Activated naive CD8-positive, alpha-beta T cell treated with anti-CD3 and anti-CD28 coated beads, Interleukin-2, amount 10 ng/mL, durations not matched to agents 7 days and 5 days (primary cell): ENCODE measurements at places on chromosomes 4 and X.

DNA sequence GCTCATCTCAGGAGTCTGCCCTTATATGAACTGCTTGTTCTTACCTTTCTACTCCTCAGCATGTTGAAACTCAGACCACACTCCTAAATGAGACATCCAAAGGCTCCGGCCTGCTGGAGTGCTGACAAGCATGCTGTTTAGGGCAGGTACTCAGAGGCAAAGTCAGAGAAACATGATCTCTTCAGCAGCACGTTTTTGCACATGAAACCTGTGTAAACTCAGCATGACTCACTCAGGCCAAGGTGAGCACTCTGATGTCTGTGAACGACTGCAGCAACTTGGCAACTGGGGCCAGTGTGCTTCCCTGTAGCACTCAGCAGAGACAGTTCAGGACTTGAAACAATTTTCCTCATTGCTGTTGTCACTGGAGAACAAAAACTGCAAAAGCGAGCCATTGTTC lies 109.6 kb downstream of the PACRGL start:
- H3K4me3 ChIP-seq = no peak overlapping the region
- no peak overlapping the region for H3K27ac ChIP-seq
- H3K36me3 ChIP-seq = no peaks in the 10 kb centered on the region
- no peaks in the 10 kb centered on the region for H3K4me1 ChIP-seq
- DNase-seq = no peak

GRCh38 chr4:56681158-56681852 lies at the start of gene HOPX:
Gene HOPX (minus strand): TSS chr4:56681296. CDS start chr4:56657816, 23,480 bp downstream.
- no peaks in the 10 kb centered on the region for H3K36me3 ChIP-seq
- peaks cover 11% of the 10 kb centered on the region for H3K4me1 ChIP-seq
- peak within 1 kb of the TSS; percentile 41 for H3K4me3 ChIP-seq
- DNase-seq = peak; percentile 33
- H3K27ac ChIP-seq = no peak within 1 kb of the TSS
- peaks cover 51% of the 10 kb centered on the region for H3K27me3 ChIP-seq

DNA sequence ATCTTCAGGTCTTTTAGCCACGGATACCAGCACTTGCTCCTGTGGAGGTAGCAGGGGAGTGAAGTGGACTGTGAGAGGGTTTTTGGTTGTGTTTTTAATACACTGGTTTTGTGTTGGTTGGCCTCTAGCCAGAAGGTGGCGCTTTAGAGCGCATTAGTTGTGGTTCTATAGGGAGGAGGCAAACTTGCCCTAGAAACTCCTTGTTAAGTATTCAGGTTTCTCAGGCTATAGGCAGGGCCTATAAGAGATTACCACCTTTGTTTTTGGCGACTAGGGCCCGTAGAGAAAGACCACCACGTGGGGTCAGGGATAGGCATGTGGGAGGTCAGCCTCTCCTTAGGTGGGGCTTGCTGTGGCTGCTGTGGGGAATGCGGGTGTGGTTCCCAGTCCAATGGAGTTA lies 221.6 kb upstream of the SPANXN4 start:
- no peaks in the 10 kb centered on the region for H3K4me1 ChIP-seq
- no peaks in the 10 kb centered on the region for H3K27me3 ChIP-seq
- H3K27ac ChIP-seq = no peak overlapping the region
- DNase-seq = no peak

- H3K27me3 ChIP-seq = no peaks in the 10 kb centered on the region
- H3K36me3 ChIP-seq = peaks cover 8% of the 10 kb centered on the region
- no peaks in the 10 kb centered on the region for H3K4me1 ChIP-seq
- no peak overlapping the region for H3K27ac ChIP-seq
These were observed 19.2 kb downstream of the YY2 start for GRCh38 chrX:21875013-21875412.

DNA sequence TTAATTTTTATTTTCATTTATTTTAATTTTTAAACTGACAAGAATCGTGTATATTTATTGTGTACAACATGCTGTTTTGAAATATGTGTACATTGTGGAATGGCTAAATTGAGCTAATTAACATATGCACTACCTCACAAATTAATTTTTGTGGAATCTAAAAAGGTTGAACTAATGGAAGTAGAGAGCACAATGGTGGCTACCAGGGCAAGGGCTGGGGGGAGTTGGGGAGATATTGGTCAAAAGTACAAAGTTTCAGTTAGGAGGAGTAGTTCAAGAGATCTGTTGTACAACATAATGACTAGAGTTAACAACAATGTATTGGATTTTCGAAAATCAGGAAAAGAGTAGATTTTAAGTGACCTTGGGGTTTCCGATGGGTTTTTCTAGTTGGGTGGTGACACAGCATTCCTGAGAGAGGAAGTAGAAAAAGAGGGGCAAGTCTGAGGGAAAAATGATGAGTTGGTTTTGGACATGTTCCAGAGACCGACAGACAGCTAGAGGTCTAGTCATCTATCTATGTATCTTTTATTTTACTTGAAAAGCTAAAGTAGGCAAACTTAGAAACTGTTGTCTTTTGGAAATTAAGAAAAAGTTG lies 23.2 kb downstream of the APOO start:
- H3K4me1 ChIP-seq = peaks cover 5% of the 10 kb centered on the region
- no peaks in the 10 kb centered on the region for H3K27me3 ChIP-seq
- no peak overlapping the region for H3K27ac ChIP-seq
- no peak overlapping the region for H3K4me3 ChIP-seq
- no peak for DNase-seq
- H3K36me3 ChIP-seq = peaks cover 5% of the 10 kb centered on the region

DNA sequence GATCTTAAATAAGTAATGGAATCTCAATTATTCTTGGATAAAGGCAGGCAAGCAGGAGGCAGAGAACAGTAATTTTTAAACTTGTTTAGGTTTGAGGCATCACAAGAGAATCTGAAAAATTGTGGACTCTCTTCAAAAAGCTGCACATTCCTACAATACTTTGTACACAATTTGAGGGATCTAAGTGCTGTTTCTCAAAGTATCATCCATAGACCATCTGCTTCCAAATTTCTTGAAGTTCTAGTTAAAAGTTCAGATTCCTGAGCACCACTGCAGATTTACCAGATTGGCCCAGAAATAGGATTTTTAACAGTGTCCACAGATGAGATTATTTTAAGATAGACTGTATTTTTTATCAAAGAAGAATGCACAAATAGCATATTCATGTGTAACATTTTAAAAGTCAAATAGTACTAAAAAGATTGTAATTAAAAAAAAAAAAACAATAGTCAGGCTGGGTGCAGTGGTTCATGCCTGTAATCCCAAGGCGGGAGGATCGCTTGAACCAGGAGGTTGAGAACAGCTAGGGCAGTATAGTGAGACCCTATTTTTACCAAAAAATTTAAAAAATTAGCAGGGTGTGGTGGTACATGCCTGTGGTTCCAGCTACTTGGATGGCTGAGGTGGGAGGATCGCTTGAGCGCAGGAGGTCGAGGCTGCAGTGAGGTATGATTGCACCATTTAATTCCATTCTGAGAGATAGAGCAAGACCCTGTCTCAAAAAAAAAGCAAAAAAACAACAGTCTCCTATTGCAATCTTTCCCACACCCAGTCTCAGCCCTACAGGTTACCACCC lies 14.2 kb upstream of the FNIP2 start:
- no peak overlapping the region for H3K27ac ChIP-seq
- DNase-seq = no peak

GRCh38 chrX:50198348-50198747 lies 2.5 kb downstream of the AKAP4 start:
- no peak overlapping the region for H3K4me3 ChIP-seq
- H3K36me3 ChIP-seq = peaks cover 4% of the 10 kb centered on the region
- no peak for DNase-seq
- peaks cover under 1% of the 10 kb centered on the region for H3K4me1 ChIP-seq

DNA sequence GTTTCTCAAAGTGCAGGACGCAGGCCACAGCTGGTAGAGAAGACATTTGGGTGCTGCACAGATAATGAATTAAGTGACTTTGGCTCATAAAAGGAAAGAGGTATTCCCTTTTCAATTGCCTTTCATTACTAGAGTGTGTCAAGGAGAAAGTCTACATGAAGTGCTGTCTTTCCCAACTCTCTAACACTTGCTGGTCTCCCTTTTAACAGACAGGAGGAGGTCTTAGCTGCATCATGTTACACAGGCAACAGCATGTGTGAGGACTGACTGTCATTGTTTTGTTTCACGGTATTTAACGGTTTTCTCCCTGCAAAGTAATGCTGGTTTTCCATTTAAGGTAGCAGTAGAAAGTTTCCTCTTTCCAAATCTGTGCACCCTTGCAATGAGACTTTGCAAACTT lies 291.3 kb upstream of the LDB2 start:
- no peaks in the 10 kb centered on the region for H3K36me3 ChIP-seq
- no peak overlapping the region for H3K4me3 ChIP-seq
- H3K27ac ChIP-seq = no peak overlapping the region
- peaks cover 3% of the 10 kb centered on the region for H3K27me3 ChIP-seq
- DNase-seq = no peak

- H3K4me3 ChIP-seq = no peak overlapping the region
- DNase-seq = no peak
- no peaks in the 10 kb centered on the region for H3K4me1 ChIP-seq
- H3K27me3 ChIP-seq = peaks cover 1% of the 10 kb centered on the region
These were observed 55.9 kb downstream of the NPNT start for GRCh38 chr4:105951198-105951597.

DNA sequence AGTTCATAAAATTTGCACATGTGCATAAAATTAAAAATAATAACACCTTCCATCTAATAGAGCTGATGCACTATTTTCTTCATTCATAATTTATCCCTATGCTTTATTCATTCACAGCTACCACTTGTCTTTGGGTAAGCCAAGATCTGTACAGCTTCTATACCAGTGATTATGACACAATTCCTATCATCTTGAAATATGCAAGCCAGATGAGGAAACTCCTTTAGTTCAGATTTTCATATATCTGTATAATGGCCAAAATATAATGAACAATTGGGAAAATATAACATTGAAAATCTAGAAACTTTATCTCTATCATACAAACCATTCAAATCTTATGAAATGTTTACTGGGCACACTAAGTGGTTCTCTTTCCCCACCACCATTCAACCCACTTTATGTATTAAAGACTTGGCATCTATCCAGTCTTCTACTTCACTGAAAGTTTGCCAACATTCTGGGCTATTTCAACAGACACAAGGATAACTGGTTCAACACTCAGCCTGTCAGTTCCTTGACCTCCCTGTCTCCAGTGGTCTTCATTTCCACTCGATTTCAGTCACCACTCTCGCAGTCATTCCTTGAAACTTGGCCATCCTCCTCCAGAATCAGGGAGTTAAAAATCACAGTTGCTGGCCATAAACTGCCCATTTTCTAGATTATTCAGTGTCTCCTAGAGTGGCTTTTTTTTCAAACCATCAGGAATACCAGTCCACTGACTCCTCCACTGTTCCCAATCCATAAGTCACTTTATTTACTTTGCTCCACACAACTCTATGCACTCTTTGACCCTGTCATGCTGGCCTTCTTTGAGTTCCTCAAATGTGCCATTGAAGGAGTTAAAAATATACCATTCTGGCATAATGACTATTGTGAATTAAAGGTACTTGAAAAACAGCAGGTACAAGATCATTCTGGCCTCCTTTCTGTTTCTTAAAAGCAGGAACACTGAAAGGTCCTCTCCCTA lies 85.5 kb downstream of the CAMK2D start:
- no peak overlapping the region for H3K27ac ChIP-seq
- peaks cover 41% of the 10 kb centered on the region for H3K36me3 ChIP-seq
- no peaks in the 10 kb centered on the region for H3K27me3 ChIP-seq
- peaks cover 20% of the 10 kb centered on the region for H3K4me1 ChIP-seq

GRCh38 chr4:13920111-13920875 lies 292.8 kb upstream of the BOD1L1 start:
- H3K4me1 ChIP-seq = no peaks in the 10 kb centered on the region
- H3K36me3 ChIP-seq = no peaks in the 10 kb centered on the region
- no peak for DNase-seq
- H3K27ac ChIP-seq = no peak overlapping the region
- H3K27me3 ChIP-seq = no peaks in the 10 kb centered on the region

DNA sequence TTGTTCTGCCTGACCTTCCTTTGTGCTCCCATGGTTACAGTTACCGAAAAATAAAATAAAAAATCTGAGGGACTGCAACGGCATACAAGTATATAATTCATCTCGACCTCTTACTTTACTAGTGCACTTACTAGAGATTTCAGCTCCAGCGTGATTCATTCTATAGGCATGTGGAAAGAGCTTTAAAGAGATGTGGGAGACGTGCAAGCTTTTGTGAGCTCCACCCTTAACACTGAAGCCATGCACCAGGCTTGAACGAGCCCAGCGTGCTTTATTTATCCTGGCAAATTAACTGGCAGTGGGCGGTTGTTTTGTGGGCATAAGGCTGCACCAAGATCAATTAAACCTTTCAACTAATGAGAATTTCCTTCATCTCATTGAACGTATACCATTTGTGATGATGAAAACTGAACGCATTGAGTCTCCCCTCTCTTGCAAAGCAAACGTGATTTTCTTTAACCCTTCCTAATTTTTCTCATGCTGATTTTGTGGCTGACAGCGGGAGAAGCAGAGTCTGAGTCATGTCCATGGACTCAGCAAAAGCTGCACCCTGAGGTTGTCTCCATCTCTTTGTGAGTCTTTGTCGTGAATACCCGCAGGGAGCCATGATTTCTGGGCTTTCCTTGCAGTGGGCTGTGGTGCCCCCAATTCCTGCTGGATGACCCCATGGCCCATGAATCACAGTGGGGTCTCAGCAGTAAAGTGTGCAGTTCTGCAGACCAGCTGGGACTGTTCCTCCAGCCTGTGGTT lies 60.1 kb downstream of the MXRA5 start:
- no peak overlapping the region for H3K4me3 ChIP-seq
- H3K27ac ChIP-seq = no peak overlapping the region
- no peak for DNase-seq
- H3K4me1 ChIP-seq = no peaks in the 10 kb centered on the region

DNA sequence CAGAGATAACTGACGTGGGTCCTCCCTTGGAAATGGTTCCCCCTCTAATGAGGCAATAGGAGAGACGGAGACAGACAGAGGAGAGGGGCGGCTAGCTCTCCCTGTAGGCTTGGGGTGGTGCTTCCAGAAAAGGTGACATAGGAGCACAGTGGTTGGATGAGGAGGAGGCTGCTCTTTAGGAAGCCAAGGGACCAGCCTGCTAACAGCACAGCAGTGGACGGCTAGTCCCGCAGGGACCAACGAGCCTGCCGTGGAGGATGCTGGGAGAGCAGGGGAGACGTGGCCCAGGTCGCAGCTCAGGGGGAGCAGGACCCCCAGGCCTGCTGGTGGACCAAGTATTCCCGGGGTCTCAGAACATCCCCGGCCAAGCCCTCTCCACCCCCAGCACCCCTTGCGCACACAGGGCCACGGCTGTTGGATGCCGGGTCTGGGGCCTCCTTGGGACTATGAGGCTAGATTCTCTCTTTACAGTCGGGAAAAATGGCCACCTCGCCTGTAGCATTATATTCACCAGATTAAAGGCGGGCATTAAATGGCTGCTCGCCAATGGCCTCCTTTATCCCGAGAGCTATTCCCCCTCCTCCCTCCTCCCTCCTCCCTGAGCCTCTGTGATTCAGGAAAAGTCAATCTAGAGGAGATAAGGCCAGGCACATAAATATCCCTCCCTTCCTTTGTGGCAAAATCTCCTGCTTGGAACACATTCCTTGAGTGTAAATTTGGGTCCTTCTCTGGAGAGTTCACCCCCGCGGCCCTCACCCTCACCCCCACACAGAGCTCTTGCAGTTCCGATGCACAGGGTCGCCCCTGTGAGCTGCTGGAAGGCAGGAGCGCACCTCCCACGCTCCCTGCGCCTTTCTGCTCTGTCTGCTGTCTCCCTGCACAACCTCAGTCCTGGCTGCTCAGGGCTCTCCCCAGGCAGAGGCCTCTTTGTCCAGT lies 30.5 kb upstream of the NSG1 start:
- H3K4me1 ChIP-seq = no peaks in the 10 kb centered on the region
- no peaks in the 10 kb centered on the region for H3K36me3 ChIP-seq
- H3K27me3 ChIP-seq = no peaks in the 10 kb centered on the region
- H3K4me3 ChIP-seq = no peak overlapping the region
- no peak for DNase-seq

GRCh38 chrX:146754268-146754667 lies 55.3 kb upstream of the CXorf51B start:
- no peak overlapping the region for H3K27ac ChIP-seq
- no peaks in the 10 kb centered on the region for H3K27me3 ChIP-seq
- H3K4me1 ChIP-seq = no peaks in the 10 kb centered on the region
- no peak for DNase-seq
- no peaks in the 10 kb centered on the region for H3K36me3 ChIP-seq
